Ovary (tissue), 10 donors: ENCODE measurements at places on chromosomes 1 and 21. TPM values are rescaled to one million over a fixed set of nuclear protein-coding genes. Genes with fewer than 3 reads are reported as not detected.

The MROH7 gene
- 13.3 TPM for total RNA-seq

The PINK1 gene
- total RNA-seq, result 60.0 TPM

The USH2A gene
- not detected for total RNA-seq

The SPATA21 gene
- total RNA-seq, result not detected

The PERM1 gene
- total RNA-seq, result 0.32 TPM

The MMP23B gene
- 122 TPM for total RNA-seq

The VPS72 gene
- total RNA-seq, result 48.9 TPM

The MYOC gene
- 7.1 TPM for total RNA-seq

The OR2L3 gene
- not detected for total RNA-seq

The S100A3 gene
- not detected for total RNA-seq

The C4BPA gene
- total RNA-seq, result 2.1 TPM

The CD1E gene
- not detected for total RNA-seq

The OXCT2 gene
- total RNA-seq, result 3.4 TPM

The CD247 gene
- total RNA-seq, result 0.32 TPM

The JAM2 gene
- 21.6 TPM for total RNA-seq

The KIAA1614 gene
- total RNA-seq, result 2.4 TPM

The CD48 gene
- 1.4 TPM for total RNA-seq

The MTARC1 gene
- total RNA-seq, result 2.8 TPM

The KRTAP13-2 gene
- total RNA-seq, result not detected

The PDXK gene
- total RNA-seq, result 108 TPM

The PLA2G5 gene
- total RNA-seq, result 109 TPM

The CATSPERE gene
- 1.7 TPM for total RNA-seq

The RORC gene
- total RNA-seq, result 0.65 TPM

The C1orf94 gene
- total RNA-seq, result not detected

The RIMKLA gene
- 0.05 TPM for total RNA-seq

The UBE2G2 gene
- 47.0 TPM for total RNA-seq

The CD52 gene
- 2.3 TPM for total RNA-seq

The GNAT2 gene
- total RNA-seq, result not detected

The ZBTB8B gene
- under 0.01 TPM for total RNA-seq

The PPIH gene
- total RNA-seq, result 30.1 TPM

The CDK18 gene
- total RNA-seq, result 19.6 TPM

The TTC39A gene
- 0.28 TPM for total RNA-seq

The MSH4 gene
- total RNA-seq, result 0.36 TPM
